ENCODE measurements at places on chromosomes 4 and X. TPM values are rescaled to one million over a fixed set of nuclear protein-coding genes. Genes with fewer than 3 reads are reported as not detected.

Gene TMEM154
- 17.1 TPM for total RNA-seq

DNA sequence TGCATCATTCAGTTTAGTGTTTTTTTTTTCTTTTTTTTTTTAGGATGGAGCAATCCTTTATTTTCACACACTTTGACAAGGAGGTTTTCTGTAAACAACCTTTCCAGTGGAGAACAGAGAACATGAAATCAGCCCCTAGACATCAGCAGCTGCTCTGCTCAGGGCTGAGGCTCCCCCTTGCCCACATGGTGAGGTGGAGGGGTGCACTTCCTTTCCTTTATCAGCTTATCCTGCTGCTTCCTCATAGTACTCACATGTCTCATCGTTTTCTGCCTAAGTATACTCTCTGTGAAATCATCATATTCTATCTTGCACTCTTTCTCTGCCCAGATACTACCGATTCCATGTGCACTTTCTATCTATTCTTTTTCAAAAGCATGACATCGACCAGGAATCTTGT is 47.6 kb upstream of the PRSS12 start:
- no peak for DNase-seq

DNA sequence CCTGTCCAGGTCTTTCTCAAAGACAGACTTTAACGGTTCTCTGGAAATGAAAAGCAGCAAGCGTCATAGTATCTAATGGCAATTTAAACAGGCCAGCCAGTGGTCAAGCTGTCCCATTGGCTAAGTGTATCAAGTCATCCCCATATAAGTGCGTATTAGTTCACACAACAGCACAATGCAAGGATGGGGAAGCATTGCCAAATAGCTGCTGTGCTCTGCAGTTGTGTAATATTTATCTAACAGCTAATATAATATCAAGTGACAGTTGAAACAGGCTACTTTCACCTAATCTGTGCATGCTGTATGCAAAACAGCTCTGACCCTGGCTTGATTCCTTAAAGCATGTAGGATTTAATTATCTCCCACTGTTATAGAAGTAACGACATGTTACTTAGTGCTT is 134.8 kb upstream of the PPARGC1A start:
- DNase-seq, result no peak

GRCh38 chr4:38086151-38086848 is 126.1 kb downstream of the PTTG2 start:
- no peak for DNase-seq

- no peak for DNase-seq
Observed at GRCh38 chrX:96314985-96315384, 369.7 kb upstream of the DIAPH2 start.

DNA sequence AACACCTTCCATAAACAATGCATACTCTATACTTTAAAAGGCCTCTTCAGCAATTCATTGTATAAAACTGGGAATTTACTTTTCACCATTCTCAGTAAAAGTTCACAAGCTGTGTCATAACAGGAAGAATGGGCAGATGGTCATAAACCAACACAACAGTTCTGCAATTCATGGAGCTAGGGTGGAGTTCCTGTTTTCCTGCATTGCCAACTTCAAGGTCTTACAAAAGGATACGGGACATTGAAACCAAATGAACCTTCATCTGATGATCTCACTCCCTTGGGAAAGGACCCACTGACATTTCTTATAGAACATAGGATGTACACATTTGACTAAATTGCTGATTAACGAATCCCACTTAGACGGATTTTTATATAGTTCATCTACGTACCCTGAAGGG is 4.1 kb downstream of the KDR start:
- DNase-seq, result no peak

DNA sequence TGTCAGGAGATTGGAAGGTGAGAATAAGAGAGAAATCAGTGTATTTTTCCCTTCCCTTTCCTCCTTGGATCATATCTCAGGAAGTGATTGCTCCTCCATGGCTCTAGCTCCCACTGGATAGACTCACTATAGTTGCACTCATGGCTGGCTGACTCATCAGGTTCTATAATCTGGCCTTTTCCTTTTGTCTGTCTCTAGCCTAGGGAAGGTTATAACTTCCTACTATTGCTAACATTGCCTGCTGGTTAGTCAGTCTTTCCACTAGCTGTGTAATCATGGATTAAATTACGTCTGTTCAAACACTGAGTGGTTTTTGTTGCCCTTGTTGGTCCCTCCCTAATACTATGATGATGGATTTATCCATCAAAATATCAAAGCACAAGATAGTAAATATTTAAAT is 195.5 kb upstream of the VEGFC start:
- no peak for DNase-seq

Gene FAM184B
- not detected for total RNA-seq

Gene MAGEB10
- not detected for total RNA-seq

Gene MAGEB1
- not detected for total RNA-seq

Gene AASDH
- total RNA-seq, result 13.8 TPM

GRCh38 chrX:12819222-12819621 is 28.0 kb downstream of the PRPS2 start:
- DNase-seq, result no peak

DNA sequence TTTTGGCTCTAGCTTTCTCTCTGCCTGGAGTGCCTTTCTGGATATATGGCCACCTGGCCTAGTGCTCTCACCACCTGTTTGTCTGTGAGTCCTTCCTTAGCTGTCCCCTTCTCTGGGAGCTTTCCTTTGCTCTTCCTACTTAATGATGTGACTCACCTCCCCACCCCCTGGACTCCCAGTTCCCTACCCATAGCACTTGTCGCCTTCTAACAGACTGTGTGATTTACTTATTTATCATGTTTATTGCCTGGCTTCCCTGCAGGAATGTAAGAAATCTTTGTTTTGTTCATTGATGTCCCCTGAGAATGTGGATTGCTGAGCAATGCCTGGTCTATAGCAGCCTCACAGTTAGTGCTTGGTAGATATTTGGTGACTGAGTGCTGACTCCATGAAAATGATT is 18.9 kb downstream of the ADD1 start:
- DNase-seq, result no peak

DNA sequence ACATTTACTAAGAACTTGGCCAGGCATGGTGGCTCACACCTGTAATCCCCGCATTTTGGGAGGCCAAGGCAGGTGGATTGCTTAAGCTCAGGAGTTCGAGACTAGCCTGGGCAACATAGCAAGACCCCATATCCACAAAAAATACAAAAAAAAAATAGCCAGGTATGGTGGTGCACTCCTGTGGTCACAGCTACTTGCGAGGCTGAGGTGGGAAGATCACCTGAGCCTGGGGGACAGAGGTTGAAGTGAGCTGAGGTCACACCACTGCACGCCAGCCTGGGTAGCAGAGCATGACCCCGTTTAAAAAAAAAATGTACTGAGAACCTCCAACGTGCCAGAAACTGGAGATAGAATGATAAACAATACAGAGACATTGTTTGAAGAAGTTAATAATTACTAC is 8.0 kb downstream of the OPRPN start:
- DNase-seq, result no peak

Data from activated naive CD4-positive, alpha-beta T cell treated with anti-CD3 and anti-CD28 coated beads, Interleukin-2, amount 50 U/mL, for 72 hours (primary cell).